ENCODE measurements at places on chromosomes 7 and 10.

DNA sequence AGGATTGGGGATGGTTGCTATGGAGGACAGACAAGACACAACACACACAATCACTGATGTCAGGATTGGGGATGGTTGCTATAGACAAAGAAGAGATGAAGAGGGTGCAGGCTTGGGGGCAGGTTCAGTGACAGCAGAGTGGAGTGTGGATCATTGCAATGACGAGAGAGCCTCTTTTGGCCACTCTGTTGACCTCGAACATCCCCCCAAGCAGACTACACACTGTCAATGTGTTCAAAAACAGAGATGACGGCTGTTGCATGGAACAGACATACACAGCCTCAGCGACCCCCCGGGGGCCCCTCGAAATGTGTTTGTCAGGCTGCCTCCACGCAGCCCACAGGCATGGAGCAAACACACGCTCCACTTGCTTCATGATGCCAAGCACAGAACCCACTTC lies 133.0 kb downstream of the PTPRN2 start:
- DNase-seq: no peak

DNA sequence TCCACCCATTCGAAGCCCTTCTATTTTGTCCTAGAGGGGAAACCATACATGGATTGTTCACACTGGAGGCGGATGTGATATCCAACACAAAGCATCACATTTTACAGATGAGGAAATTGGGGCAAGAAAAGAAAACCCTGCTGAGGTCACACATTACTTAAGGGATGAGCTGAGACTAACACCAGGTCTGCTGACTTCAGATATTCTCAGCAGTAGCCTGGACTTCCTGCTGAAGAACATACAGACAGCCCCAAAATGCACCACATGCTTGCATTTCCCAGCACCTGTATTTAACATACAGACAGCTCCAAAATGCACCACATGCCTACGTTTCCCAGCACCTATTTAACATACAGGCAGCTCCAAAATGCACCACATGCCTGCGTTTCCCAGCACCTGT lies 11.2 kb downstream of the GIMAP5 start:
- DNase-seq: no peak

DNA sequence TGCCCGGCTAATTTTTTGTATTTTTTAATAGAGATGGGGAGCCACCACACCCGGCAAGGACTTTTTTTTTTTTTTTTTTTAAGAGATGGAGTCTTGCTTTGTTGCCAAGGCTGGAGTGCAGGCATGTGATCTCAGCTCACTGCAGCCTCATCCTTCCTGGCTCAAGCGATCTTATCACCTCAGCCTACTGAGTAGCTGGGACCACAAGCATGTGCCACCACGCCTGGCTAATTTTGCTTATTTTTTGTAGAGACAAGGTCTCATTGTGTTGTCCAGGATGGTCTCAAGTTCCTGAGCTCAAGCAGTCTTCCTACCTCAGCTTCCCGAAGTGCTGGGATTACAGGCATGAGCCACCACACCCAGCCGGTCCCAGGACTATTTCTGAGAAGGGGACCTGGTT lies 9.3 kb upstream of the MCU start:
- no peak for DNase-seq

- DNase-seq: no peak
Measured at GRCh38 chr10:97169911-97170693, 15.7 kb downstream of the SLIT1 start.

DNA sequence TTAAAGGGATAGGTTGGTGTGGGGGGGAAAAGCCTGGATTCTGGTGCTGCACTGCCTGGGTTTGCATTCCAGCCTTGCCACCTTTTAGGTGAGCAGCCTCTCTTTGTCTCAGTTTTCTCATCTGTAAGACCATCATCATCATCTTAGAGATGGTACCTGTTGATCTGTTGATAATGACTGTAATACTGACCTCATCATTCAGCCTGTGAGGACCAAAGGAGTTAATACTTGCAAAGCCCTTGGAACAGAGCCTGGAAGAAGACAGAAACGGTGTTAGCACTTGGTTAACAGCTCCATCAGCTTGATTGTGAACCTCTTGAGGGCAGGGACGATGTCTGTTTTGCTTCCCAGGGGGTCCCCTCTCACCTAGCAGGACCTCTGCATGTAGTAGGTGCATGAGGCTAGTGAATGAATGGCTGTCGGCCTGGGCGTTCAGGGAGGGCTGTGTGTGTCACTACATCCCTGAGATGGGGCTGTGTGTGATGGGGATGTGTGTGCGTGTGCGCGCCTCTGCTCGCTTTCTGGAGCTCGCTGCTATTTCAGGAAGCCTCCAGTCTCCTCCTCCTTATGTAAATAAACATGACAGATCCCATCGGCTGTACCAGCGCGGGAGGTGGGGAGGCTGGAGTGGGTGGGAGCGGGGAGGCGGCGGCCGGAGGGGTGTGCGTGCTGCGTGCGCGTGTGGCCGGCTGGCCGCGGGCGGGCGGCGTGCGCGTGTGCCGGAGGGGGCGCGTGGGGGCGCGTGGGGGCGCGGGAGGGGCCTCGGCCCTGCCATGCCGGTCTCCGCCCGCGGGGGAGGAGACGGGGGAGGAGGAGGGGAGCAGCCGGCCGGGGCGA lies 61.2 kb downstream of the NEURL1 start:
- no peak for DNase-seq

DNA sequence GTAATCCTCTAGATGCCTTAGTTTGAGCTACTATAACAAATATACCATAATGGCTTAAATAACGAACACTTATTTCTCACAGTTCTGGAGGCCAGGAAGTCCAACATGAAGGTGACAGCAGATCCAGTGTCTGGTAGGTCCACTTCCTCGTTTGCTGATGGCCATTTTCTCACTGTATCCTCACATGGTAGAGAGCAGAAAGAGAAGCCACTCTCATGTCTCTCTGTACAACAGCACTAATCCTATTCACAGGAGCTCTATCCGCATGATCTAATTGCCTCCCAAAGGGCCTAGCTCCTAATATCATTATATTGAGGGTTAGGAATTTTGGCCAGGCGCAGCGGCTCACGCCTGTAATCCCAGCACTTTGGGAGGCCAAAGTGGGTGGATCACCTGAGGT lies 10.2 kb downstream of the HIBADH start:
- DNase-seq: no peak

DNA sequence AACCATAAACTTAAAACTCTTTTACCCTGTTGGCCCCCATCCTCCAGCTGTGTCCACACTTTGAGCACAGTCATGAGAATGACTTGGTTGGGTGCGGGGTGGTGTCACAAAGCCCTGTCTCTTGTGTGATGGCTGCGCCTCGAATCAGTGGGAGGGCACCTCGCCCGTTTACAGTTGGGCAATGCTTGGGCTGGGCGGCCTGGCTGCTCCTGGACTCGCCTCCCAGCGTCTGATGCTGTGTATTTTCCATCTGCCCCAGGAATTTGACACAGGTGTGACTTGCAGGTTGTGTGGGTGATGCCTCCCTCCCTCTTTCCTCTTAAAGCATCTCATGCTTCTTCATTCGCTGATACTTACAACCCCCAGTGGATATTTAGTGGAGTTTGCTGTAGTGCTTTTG lies 33.7 kb downstream of the CHST12 start:
- DNase-seq: no peak

- no peak for DNase-seq
Measured at GRCh38 chr7:91267171-91267955, 3.1 kb downstream of the FZD1 start.

- no peak for DNase-seq
Measured at GRCh38 chr10:128885573-128886555, 581.2 kb upstream of the MGMT start.
